ENCODE measurements at places on chromosomes 11 and 22.
A peak's percentile ranks its signal among the peaks of the same experiment; 100 is the strongest.

DNA sequence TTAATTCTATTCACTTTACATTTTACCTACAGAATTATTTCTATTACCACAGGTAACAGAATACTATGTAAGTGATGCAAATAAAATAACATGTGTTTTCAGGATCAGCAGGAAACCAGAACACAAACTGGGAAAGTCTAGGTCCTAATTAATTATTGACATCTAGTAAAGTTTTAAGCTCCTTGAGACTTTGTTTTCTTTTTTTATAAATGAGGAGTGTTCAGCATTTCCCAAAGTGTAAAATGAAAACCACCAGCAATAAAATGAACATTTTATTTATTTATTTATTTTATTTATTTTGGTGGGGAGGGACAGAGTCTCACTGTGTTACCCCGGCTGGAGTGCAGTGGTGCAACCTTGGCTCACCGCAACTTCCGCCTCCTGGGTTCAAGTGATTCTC is 123.6 kb downstream of the ARHGAP42 start:
- DNase-seq = no peak

- DNase-seq = no peak
Measured at GRCh38 chr22:17764036-17764435, 10.2 kb downstream of the BID start.

GRCh38 chr22:33553493-33553892 is 366.8 kb downstream of the LARGE1 start:
- no peak for DNase-seq

GRCh38 chr11:1112351-1113191 is 37.9 kb downstream of the MUC2 start:
- DNase-seq = no peak

- no peak for DNase-seq
Measured at GRCh38 chr22:27292542-27293299, 508.8 kb downstream of the MN1 start.

- no peak for DNase-seq
Measured at GRCh38 chr11:26839911-26840698, 118.2 kb upstream of the SLC5A12 start.

- no peak for DNase-seq
Measured at GRCh38 chr11:124839128-124839971, 25.9 kb upstream of the ROBO3 start.

DNA sequence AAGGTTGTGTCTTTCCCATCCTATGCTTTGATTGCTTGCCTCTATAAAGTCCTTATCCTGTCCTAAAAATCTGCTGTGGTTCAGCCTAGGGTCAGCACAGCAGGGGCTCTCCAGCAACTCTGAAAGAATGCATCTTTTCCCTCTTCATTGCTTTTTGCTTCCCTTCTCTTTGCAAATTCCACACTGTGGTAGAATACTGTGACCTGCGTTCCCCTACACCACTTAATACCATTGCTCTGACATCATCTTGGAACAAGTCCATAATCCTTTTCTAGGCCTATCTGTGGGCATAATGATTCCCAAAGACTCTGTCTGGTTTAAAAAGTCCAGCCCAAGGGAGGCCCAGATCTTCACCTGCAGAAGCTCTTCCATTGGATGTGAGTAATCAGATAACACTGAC is 177.7 kb downstream of the NAV2 start:
- peak; percentile 65 for DNase-seq

- DNase-seq = no peak
Measured at GRCh38 chr11:38721586-38722315, 2123.7 kb upstream of the RAG2 start.

GRCh38 chr11:112279901-112280267 is 19.2 kb upstream of the PLET1 start:
- DNase-seq = no peak

GRCh38 chr22:49929994-49930575 is 11.7 kb downstream of the CRELD2 start:
- DNase-seq = no peak

DNA sequence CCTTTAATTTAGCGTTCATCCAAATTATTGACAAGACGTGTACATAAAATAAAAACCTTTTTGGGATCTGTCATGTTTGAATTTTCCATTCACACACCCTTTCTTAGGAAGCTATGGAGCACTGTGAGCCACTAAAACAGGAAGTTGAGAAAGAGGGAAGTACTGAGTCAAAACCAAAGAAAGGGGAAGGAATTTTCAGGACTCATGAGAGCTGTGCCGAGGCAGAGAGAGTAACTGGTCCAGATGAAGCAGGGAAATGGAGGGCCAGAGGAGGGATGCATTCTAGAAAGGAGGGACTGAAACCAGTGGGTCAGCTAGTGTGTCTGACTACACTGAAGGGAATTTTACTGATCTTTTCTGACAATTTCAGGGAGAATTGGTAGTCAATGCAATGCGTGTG is 24.9 kb downstream of the APLP2 start:
- no peak for DNase-seq

DNA sequence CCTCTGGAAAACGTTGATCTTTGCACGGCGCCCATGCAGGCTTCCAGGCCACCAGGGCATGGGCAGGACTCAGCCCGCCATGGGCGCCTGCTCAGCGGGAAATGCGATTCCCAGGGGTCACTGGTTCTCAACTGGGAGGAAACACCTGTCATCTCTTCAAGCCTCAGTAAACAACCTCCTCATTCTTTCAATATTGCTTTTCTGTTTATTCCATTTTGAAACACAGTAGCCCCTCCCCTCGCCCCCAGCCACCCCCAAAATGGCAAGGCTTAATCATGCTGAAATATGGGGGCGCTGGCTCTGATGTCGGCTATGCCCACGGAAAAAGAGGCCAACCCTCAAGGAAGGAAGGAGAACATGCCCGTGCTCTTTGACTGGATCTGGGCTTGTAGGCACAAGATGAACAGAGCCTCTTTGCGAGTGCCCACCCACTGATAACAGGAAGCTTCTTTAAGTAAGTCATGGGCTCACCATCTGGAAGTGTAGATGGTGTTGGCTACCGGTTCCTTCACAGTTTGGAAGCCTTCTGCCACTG is 594 bp upstream of the POU2AF1 start:
- no peak for DNase-seq

DNA sequence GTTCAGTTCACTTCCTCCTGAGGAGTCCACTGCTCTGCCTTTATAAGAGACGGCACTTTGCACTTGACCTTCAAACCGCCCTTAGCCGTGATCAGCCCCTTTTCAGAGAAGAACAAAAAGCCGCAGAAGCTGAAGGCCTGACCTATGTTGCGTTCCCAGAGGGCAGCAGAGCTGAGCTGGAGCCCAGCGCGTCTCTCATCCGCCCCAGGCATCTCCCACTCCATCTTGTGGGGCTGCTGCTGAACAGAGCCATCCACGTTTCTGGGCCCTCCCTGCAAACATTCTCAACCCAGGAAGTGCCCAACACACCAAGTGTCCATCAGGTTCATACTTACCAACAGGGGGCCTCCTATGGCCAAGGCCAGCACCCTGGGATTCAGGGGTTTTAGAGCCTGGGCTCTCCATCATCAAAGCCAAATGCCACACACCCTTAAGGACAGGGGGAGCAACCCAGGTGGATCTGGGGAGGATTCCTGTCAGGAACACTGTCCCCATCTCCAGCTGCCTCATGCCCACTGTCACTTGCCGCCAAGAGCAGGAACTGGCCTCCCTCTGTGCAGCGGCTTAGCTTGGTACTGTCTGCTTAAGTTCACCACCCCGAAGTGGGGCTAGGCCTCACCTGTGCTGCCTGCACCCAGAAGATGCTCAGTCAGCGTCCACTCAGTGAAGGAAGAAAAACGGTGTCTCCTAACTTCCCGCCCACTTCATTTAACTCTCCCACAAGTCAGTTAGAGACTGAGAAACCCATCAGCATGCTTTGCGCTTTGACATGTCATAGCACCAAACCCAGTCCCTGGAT is 16.0 kb upstream of the EFCAB6 start:
- no peak for DNase-seq

- no peak for DNase-seq
Measured at GRCh38 chr11:117181586-117182550, 3.3 kb downstream of the SIDT2 start.

GRCh38 chr11:65414776-65415498 is 7.7 kb upstream of the NEAT1 start:
- no peak for DNase-seq

GRCh38 chr11:39021539-39021938 is 2423.5 kb upstream of the RAG2 start:
- DNase-seq = no peak

DNA sequence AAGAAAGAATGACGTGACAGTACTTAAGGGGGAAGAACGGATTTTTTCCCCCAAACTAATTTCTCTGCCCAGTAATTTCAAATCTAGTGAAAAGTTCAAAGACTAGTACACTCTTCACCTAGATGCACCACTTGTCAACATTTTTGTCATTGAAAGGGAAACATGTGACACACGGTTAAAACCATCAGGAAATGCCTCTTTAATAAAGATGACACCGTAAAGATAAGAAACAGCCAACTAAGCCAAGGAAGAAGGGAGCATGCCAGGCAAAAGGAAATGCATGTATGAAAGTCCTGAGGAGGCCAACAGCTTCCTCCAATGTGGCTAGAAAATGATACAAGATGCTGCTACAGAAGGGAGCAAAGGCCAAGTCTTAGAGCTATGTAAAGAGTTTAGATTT is 49.4 kb downstream of the RSF1 start:
- DNase-seq = no peak

GRCh38 chr11:10657308-10658271 is 36.0 kb downstream of the IRAG1 start:
- DNase-seq = no peak

Data from SW 1271 (cell line).